ENCODE measurements at places on chromosomes 6 and 20. TPM values are rescaled to one million over a fixed set of nuclear protein-coding genes. Genes with fewer than 3 reads are reported as not detected.
A peak's percentile ranks its signal among the peaks of the same experiment; 100 is the strongest.

The COL20A1 gene
- under 0.01 TPM for total RNA-seq

GRCh38 chr6:126252154-126252553 is 87.8 kb upstream of the CENPW start:
- DNase-seq: peak; percentile 15

The RCAN2 gene
- 0.34 TPM for total RNA-seq

The PCIF1 gene
- 13.3 TPM for total RNA-seq

DNA sequence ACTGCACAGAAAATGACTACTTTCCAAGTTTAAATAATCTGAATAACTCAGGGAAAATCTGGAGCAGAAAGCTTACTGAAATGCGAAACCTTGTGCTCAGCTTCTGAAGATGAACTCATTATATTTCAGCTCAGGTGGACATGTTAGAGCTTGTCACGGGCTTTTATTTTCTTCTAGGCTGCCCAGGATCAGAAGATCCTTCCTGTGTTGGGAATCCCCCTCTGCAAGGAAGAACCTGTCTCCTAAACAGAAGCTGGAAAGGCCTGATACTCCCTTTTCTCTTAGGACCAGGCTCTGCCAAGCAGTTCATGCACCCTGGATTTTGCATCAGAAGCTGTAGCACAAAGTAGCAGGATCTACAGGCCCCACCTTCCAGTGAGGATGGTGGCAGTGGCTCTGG is 5.1 kb upstream of the SLC2A12 start:
- DNase-seq: no peak

The LRRN4 gene
- 0.51 TPM for total RNA-seq

GRCh38 chr6:142822842-142823241 is 122.1 kb downstream of the HIVEP2 start:
- peak; percentile 15 for DNase-seq

DNA sequence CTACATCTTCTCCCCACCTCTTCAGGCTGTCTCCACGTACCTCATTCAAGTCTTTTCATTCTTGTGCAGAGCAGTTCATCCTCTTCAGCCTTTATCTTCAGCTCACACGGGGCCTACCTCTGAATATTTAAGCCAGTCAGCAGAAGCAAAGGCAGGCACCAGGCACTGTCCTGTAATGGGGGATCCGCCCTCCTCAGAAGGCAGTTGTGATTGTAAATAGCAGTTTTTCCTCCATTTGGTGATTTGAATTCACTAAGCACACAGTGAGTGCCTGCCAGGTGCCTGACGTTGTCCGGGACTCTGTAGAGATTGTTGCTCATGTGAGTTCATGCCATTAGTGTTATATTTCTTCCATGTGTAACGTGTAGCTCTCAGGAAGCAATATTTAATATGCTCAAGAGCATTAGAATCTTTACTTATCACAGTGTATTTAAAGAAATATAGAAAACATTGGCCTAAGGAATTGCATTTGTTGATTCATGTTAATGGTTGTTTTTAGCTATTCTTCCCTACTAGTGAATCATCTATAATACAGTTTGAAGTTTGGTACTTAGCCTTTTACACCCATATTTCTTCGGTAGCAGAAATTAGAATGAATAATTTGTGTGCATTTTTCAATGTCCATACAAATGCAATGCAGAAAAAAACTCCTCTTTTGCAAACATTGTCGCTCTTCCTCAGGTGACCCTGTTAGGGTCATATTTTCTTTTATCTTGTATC is 17.9 kb downstream of the BPHL start:
- DNase-seq: no peak

GRCh38 chr6:6856538-6857523 is 250.9 kb upstream of the RREB1 start:
- peak; percentile 45 for DNase-seq

DNA sequence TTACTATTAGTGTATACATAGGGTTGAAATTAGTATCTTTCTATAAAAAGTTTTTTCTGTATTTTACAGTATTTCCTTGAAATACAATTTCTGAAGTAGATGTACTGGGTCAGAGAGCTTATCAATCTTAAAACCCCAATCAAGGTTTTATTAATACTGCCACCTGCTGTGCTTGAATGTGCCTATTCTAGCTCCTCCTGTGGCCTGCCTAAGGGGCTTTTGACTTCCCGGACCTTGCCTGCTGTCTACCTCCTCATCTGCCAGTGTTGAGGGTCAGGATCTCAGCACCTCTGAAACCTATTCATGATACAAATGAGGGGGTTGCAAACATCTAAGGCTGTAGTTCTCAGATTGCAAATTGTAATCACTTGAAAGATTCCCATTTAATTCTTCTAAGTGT is 9.2 kb downstream of the PACRG start:
- DNase-seq: no peak

The ULBP3 gene
- 14.9 TPM for total RNA-seq

DNA sequence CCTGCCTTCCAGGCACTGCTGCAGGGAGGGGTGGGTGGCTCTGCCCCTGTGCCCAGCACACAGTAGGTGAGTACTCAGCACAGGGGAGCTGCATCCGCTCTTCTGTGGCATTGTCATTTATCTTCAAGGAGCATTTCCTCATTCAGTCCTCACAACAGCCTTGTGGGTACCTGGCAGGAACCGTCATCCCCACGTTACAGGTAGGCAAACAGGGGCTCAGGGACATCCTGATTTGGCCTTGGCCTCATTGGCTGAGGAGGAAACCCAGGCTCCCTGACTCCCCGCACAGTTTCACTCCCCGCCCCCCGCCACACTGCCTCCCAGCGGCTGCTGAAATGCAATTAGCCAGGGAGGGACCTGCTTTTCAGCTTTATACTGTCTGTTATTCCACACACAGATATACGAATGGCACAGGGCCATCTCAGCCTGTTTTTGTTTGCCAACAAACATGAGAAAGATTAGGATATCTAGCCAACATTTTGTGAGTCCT is 24.2 kb upstream of the PNPLA1 start:
- no peak for DNase-seq

DNA sequence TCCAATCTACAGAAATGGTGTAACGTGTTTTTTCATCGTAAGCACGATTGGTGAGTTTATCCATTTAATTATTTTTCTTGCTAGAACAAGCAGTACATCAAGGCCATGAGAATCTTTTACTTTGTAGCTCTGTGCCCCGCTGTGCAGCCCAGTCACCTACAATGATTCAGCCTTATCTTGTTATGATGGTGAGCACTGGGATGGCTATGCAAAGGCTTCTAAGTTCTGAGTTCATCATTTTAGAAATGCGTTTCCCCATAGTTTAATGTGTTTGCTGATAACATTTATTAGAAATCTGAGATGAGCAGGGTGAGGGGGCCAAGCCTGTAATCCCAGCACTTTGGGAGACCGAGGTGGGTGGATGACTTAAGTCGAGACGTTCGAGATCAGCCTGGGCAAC is 111.8 kb upstream of the QKI start:
- no peak for DNase-seq

DNA sequence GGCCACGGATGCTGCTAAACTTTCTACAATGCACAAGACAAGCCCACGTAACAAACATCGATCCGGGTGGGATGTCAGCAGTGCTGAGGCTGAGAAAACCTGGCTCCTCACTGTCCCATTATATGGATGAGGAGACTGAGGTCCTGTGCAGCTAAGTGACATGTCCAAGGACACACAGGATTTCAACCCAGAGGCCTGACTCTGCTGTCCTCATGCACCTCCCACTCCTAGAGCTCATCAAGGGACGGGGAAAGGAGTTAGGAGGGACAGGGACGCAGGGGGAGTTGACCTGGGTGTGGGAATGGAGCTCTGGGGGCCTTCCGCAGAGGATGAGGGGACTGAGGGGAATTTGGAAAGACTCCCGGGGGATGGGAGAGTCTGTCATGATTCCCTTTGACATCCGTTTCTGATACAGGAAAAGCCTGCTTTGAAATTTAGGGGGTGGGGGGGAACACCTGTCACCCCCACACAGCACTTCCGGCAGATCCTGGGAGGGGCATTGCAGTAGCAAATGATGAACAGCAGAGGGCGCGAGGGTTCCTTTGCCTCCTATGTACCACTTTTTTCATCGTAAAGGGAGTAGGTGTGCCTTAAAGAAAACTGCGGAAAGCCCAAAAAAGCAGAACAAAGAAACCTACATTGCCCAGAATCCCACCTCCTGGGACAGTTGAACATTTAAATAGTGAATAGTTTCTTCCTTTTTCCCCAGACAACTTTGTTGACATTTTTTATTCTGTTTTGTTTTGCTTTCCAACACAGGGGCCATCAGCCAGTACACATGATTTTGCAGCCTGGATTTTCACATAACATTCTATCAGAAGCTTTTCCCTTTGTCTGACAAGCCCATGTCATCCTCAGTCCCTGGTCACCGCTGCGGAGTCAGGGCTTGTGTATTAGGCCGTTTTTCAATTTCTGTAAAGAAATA is 48.6 kb downstream of the SLC2A10 start:
- peak; percentile 66 for DNase-seq

GRCh38 chr6:116165596-116165995 is 39.7 kb upstream of the COL10A1 start:
- DNase-seq: no peak

- DNase-seq: no peak
These were observed 74.8 kb downstream of the JARID2 start for GRCh38 chr6:15320693-15321092.

The SDCBP2 gene
- 6.0 TPM for total RNA-seq

GRCh38 chr6:157274471-157275226 is 48.7 kb downstream of the TMEM242 start:
- peak; percentile 79 for DNase-seq

- no peak for DNase-seq
These were observed 1378.6 kb upstream of the DEFB115 start for GRCh38 chr20:29878777-29879442.

- DNase-seq: no peak
These were observed 2.9 kb downstream of the TFAP2B start for GRCh38 chr6:50821441-50822077.

Data from dermis blood vessel endothelial cell (primary cell).